ENCODE measurements at places on chromosomes 4 and X.

- DNase-seq = no peak
These were observed 218.7 kb upstream of the SPOCK3 start for GRCh38 chr4:167452922-167453430.

- peak; percentile 6 for DNase-seq
These were observed 118.8 kb downstream of the GABRA2 start for GRCh38 chr4:46270986-46271596.

DNA sequence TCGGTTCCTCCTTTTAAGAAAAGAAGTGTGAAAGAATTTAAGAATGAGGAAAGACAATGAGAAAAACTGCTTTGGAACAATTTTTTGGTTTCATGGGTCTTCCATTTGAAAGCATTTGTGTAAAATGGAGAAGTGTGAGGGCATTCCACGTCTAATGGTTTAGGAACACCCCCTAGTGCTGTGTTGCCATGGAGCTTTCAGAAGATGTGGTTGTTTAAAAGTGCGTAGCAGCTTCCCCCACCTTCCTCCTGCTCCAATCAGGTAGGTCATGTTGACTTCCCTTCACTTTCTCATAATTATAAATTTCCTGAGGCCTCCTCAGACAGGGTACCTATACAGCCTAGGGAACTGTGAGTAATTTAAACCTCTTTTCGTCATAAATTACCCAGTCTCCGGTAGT is 50.0 kb downstream of the UGT2B10 start:
- no peak for DNase-seq

DNA sequence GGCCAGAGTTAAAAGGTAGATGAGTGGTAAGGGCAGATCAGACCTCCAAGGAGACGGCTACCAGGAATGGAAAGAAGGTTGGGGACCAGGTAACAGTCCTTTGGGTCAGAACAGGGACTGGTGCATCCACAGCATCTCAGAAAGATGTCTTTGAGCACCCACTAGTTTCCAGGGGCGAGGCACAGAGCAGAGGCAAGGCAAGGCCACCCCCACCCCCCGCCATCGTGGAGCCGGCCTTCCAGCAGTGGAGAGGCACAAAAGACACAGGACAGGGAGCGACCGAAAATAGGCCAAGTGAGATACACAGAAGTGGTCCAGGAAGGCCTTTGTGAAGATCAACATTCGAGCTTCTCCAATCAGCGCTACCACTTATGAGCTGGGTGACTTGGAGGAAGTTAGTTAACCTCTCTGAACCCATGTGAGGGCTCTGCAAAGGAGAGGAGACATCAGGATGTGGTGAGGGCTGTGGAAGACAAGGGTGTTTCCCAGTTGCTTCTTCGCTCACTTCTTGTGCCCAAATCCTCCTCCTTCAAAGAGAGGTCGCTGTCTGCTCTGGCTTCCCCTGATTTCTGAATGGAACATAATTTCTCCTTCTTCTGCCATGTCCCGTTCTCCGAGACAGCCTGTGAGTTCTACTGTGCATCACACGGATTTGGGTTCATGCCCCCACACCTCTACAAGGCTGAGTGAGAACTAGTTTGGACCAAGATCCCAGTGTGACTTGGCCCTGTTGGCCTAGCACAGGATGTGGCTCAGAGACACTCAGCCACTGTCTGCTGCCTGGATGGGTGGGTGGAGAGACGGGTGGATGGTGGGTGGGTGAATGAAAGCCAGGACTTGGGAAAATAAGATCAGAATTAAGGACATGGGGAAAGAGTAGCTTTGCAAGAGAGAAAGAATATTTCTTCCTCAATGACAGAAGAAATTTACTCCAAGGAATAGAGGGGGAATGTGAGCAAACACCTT is 16.7 kb upstream of the MSX1 start:
- DNase-seq = no peak

- DNase-seq = no peak
These were observed 14.3 kb downstream of the FGFR3 start for GRCh38 chr4:1807332-1807777.

GRCh38 chrX:38999967-39000745 is 198.9 kb downstream of the MID1IP1 start:
- no peak for DNase-seq

- DNase-seq = no peak
These were observed 14.6 kb upstream of the ADH5 start for GRCh38 chr4:99103166-99103565.

Data from G401 (cell line).